ENCODE measurements at places on chromosomes 4 and X. TPM values are rescaled to one million over a fixed set of nuclear protein-coding genes. Genes with fewer than 3 reads are reported as not detected.

- H3K4me1 ChIP-seq = no peaks in the 10 kb centered on the region
- DNase-seq = no peak
- H3K27me3 ChIP-seq = no peaks in the 10 kb centered on the region
- no peaks in the 10 kb centered on the region for H3K36me3 ChIP-seq
Measured at GRCh38 chr4:168612450-168613135, 115.7 kb downstream of the PALLD start.

GRCh38 chrX:149937871-149938426, 342 bp downstream of the EOLA2 start:
- peak overlapping the region; percentile 86 for H3K27ac ChIP-seq
- no peak for DNase-seq
- H3K4me3 ChIP-seq = peak overlapping the region; percentile 69
- H3K4me1 ChIP-seq = no peaks in the 10 kb centered on the region
- H3K36me3 ChIP-seq = no peaks in the 10 kb centered on the region
- no peaks in the 10 kb centered on the region for H3K27me3 ChIP-seq

DNA sequence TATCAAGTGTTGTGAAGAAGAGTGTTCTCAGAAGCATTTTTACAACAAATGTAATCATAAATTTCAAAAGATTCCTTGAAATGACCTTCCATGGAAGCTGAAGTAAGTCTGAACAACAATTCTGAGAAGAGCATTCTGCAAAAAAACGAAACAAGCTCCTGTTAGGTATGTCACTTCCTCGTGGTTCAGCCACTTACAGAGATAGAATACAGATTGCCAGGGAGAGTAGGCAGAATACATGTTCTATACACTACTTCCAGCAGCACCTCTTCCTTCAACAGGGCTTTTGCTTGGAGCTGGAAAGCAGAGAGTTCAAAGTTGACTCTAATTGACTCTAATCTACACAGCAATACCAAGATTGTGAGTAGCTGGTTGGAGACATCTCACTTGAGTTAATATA, 274.5 kb downstream of the ADGRA3 start:
- no peaks in the 10 kb centered on the region for H3K36me3 ChIP-seq
- H3K27ac ChIP-seq = no peak overlapping the region
- no peak overlapping the region for H3K4me3 ChIP-seq
- peaks cover 14% of the 10 kb centered on the region for H3K4me1 ChIP-seq
- H3K27me3 ChIP-seq = no peaks in the 10 kb centered on the region

PNMA6A gene
- total RNA-seq = 0.11 TPM

- no peak for DNase-seq
- no peak overlapping the region for H3K4me3 ChIP-seq
- no peaks in the 10 kb centered on the region for H3K27me3 ChIP-seq
- no peaks in the 10 kb centered on the region for H3K36me3 ChIP-seq
- no peak overlapping the region for H3K27ac ChIP-seq
Measured at GRCh38 chrX:153517946-153518834, 748 bp downstream of the ATP2B3 start.

DNA sequence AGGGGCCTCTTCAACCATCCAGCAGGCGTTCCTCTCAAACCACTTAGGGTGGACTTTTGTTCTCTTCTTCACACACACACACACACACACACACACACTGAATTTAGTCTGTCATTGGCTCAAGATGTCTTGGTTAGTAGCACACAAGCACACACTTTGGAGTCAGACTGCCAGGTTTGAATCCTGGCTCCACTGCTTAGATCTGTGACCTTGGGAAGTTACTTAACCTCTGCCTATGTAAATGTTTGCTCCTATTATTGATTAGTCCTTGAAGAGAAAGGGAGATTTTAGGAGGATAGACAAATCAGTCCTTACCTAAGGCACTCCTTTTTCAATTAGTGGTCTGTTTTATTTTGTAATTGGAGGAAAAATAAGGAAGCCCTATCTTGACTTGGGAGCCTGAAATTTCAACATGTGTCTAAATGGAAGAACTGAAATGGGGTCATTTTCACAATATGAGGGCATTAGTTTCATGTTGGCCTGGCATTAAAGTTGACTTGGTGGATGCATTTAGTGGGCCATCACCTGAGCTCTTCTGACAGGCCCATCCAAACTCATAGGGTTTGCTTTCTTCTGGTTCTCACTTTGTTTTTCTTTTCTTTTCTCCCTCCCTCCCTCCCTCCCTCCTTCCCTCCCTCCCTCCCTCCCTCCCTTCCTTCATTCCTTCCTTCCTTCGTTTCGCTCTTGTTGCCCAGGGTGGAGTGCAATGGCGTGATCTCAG, 13.3 kb upstream of the TMEM131L start:
- no peaks in the 10 kb centered on the region for H3K36me3 ChIP-seq
- peaks cover 33% of the 10 kb centered on the region for H3K4me1 ChIP-seq
- H3K27ac ChIP-seq = no peak overlapping the region
- no peaks in the 10 kb centered on the region for H3K27me3 ChIP-seq

ANTXR2 gene
- 8.4 TPM for total RNA-seq

DNA sequence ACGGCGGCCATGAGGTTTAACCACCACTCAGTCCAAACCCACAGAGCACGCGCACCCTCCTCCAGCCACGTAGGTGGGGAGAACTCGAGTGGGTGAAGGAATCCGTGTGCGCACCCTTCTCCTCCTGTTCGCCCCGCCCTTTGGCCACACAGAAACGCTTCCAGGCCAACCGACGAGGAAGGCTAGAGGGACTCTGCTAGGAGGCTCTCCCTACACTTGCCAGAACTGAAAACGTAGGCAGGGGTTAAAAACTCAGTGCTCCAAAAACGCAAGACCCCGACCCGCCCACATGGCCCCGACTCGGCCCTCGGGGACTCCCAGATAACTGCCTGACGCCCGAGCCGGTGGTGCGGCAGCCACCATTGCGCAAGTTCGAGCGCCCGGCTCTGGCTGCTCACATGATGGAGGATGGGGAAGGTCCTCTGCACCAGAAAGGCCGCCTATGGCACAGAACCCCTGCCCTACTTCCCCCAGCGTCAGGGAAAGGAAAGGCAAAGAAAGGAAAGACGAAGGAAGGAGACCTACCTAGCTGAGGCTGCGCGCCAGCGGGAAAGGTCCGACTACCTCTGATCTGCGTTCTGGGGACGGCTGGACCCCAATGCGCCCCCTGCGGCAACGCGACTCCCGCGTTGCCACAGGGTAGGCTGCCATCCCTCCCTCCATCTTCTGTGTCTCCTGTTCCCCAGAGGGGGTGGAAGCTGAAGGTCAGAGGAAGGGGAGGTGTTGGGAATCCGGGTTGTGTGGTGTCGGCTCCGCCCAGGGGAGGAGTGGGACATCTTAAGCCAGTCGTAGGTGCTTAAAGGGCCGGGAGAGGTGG, 201.9 kb upstream of the AGTR2 start:
- DNase-seq = no peak
- H3K4me3 ChIP-seq = no peak overlapping the region

DNA sequence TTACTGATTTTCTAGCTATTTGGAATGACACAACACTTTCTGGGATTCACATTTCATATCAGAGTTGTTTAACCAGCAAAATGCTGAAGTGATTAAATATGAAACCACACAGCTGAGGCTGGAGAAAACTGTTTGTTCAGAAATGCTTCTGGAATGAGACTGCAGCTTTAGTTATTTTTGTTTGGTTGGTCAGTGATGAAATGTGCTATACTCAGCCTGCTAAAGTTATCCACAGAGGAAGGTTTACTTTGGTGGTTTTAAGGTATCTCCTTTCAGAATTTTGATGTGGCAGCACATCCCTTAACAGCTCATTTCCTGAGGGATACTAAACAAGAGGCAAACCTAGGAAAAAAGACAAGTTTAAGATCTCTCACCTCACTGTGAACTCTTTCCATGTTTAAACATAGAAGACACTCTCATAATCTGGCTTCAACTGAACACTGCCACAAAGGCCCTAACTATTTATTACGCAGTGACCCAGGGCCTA, 106.6 kb upstream of the PDE5A start:
- H3K27me3 ChIP-seq = no peaks in the 10 kb centered on the region
- no peaks in the 10 kb centered on the region for H3K36me3 ChIP-seq
- DNase-seq = no peak
- no peak overlapping the region for H3K27ac ChIP-seq
- no peak overlapping the region for H3K4me3 ChIP-seq

DNA sequence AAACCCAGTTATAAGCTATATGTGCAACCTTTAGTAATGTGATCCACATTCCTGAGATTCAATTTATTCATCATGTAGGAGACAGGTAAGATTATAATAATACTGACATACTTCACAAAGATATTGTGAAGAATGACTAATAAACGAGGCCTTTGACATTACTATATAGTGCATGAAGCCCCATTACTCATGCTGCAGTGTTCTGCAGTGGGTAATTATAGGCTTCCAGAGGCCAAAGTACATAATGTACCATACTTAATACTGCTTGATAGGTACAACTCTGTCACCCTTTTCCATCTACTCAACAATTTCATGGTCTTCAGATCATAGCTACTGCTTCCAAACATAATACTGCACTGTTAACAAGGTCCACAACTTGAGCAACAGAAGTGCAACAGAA, 68.9 kb downstream of the COL25A1 start:
- no peak overlapping the region for H3K27ac ChIP-seq
- no peak overlapping the region for H3K4me3 ChIP-seq
- no peak for DNase-seq
- H3K4me1 ChIP-seq = no peaks in the 10 kb centered on the region
- no peaks in the 10 kb centered on the region for H3K27me3 ChIP-seq

TLR1 gene
- 0.11 TPM for total RNA-seq

NDNF gene
- not detected for total RNA-seq

TLR2 gene
- total RNA-seq = 0.73 TPM

GPC3 gene
- 805 TPM for total RNA-seq

NIPAL1 gene
- 1.4 TPM for total RNA-seq

DNA sequence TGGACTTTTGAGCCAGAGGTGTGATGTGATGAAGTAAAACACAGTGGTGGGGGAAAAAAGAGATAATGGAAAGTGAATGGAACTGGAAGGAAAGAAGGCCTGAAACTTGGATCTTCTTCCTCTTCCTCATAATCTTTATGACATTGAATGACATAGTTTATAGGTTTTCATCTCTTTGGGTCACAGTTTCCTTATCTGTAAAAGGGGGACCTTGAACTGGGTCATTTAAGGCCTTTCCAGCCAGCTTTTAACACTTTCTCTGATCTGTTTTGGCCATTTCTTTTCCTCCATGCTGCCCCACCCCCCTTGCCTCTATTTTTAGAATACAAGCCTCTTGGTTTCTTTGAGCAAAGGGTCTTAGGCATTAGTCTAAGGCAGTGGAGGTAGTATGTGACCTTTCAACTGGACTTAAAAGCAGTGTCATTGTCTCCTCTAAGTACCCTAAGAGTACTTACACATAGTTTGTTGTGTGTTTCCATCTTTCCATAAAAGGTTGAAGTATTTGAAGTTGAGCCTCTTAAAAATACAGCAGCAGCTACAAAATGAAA, 7.8 kb downstream of the CPEB2 start:
- no peak overlapping the region for H3K4me3 ChIP-seq
- H3K27ac ChIP-seq = no peak overlapping the region
- H3K36me3 ChIP-seq = no peaks in the 10 kb centered on the region
- peaks cover 19% of the 10 kb centered on the region for H3K4me1 ChIP-seq
- no peak for DNase-seq

DNA sequence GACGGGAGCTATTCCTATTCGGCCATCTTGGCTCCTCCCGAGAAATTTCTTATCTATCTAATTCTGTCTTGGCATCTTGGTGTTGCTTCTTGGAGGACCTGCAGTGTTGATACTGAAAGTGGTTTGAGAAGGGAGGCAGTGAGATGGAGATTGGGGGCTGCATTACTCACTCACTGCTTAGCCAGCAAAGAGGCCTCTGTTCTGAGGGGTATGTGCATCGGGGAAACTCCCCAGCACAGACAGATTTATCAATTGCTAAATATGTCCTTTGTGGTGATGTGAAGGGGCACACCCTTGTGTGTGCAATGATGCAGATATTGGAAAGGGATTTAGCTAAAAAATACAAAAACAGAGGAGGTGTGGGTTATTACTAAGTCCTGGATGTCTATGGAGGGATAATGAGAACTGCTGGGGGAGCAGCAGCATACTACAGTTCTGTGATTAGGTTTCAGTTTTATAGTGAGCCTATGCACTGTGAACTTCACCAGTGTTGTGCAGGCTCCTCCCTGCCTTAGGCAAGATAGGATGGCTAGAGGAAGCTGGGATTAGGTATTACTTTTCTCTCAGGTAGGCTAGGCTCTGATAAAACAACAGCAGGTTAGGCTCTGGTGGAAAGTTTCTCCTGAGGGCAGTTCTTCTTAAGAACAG, 279.0 kb downstream of the HS3ST1 start:
- H3K27me3 ChIP-seq = no peaks in the 10 kb centered on the region
- H3K27ac ChIP-seq = no peak overlapping the region
- no peak for DNase-seq
- no peaks in the 10 kb centered on the region for H3K4me1 ChIP-seq
- H3K36me3 ChIP-seq = no peaks in the 10 kb centered on the region
- no peak overlapping the region for H3K4me3 ChIP-seq

- no peaks in the 10 kb centered on the region for H3K27me3 ChIP-seq
- H3K4me1 ChIP-seq = no peaks in the 10 kb centered on the region
- no peak overlapping the region for H3K27ac ChIP-seq
- DNase-seq = no peak
- no peaks in the 10 kb centered on the region for H3K36me3 ChIP-seq
Measured at GRCh38 chrX:111868726-111869638, 7.0 kb upstream of the TRPC5OS start.

All from HepG2 (cell line).